ENCODE measurements at places on chromosomes 16 and 17.
A peak's percentile ranks its signal among the peaks of the same experiment; 100 is the strongest.

- DNase-seq, result no peak
These were observed 69.9 kb upstream of the NACA2 start for GRCh38 chr17:61660746-61661485.

DNA sequence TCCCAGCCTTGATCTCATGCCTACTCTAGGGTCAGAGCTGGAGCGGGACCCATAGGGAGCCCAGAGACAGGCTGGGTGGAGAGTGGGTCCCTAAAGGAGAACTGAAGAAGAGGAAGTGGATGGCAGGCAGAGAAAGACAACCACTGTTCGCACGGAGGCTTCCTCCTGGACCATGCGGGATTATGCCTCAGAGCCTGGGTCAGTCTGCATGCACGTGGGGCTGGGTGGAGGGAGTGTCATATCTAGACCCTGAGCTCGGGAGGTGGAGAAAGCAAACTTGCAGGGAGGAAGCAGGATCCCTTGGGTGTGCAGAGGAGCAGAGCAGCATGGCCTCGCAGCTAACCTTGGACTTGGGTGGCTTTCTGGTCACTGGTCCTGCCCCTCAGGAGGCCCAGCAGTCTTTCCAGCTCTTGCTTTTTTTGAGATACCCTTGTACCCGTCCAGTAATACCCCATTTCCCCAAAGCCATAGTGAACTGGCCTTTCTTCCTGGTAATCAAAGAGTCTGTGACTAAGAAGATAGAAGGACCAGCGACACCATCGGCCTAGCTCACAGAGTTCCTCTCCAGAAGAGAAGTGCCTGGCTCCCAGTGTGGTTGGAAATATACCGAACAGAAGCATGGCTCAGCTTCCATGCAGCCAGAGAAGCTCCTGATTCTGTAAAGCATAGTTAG is 344.2 kb downstream of the CPPED1 start:
- peak; percentile 12 for DNase-seq

GRCh38 chr17:73679476-73679875 is 35.2 kb upstream of the SDK2 start:
- DNase-seq, result no peak

DNA sequence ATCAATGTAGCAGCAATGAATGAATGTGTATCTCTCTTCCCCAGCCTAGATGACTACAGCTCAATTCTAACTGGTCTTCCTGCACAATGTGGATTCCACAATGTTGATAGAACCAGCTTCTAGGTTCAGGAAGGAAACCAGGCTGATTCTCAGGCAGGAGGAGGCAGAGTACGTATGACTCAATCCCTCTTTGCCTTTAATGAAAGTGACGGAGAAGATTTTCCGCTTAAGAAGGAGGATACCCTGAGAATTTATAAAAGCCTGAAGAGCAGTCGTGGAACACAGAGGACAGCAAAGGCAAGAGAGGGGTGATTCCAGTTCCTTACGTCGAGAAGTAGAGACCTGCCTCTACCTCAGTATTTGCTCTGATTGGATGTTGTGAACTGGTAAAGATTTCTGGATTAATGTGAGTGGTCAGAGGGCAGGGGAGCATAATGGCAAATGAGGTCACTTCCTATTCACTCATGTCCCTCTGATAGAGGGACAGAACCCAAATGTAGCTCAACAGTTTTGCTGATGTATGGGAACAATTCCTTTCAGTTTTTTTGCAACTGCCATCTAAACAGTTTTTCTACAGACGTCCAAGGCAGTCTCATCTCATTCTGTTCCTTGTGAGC is 15.0 kb upstream of the SLC16A11 start:
- DNase-seq, result no peak

DNA sequence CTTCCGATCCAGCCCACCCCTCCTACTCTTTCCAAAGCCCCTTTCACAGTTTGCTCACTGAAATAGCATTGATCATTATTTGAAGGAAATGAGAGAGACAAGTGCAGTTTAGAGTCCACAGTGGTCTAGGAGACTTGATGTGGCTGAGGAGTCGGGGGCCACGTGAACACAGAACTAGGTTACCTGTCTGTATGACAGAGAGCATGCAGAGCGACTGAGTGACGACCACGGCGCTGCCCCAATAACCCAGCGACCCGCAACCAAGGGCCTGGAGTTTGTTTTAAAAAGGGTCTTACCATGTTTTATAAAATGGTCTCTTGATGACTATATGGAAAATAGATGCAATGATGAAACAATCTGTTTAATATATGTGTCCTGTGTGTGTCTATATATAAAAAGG is 39.5 kb downstream of the NDEL1 start:
- DNase-seq, result no peak

DNA sequence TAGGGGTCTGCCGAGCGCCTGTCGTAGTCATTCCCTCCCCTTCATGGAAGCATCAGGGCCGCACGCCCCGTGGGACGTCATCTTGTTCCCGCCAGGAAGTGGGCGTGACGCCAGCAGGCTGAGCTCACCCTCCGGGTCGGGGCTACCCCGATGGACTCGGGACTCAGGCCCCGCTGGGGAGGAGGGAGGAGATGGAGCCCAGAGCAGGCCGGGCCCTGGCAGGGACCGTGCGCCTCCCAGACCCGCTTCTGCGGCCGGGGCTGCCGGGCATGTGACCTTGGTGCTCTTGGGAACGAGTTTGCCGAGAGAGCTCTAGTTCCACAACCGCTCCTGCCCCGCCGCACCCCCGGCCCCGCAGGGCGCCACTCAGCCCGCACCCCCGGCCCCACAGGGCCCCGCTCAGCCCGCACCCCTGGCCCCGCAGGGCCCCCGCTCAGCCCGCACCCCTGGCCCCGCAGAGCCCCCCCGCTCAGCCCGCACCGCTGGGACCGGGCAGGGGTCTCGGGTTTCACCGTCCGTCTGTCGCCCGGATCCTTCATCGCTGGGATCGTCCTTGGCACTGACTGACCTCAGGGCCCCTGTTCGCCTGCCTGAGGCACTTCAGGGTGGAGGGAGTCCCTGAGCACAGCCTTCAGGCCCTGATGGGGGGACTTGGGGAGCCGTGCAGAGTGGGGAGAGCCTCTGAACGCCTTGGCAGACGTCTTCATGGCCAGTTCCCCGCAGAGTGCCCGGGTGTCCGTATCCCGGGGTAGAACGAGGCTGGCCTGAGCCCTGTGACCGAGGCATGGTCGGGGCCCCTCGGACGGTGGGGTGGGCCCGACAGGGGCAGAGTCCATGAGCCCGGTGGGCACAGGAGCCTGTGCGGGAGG is 5.8 kb downstream of the CACNA1H start:
- DNase-seq, result no peak

- no peak for DNase-seq
These were observed 6.9 kb downstream of the PIMREG start for GRCh38 chr17:6450926-6451832.

- DNase-seq, result no peak
These were observed 30.2 kb downstream of the PLCD3 start for GRCh38 chr17:45101883-45102811.

DNA sequence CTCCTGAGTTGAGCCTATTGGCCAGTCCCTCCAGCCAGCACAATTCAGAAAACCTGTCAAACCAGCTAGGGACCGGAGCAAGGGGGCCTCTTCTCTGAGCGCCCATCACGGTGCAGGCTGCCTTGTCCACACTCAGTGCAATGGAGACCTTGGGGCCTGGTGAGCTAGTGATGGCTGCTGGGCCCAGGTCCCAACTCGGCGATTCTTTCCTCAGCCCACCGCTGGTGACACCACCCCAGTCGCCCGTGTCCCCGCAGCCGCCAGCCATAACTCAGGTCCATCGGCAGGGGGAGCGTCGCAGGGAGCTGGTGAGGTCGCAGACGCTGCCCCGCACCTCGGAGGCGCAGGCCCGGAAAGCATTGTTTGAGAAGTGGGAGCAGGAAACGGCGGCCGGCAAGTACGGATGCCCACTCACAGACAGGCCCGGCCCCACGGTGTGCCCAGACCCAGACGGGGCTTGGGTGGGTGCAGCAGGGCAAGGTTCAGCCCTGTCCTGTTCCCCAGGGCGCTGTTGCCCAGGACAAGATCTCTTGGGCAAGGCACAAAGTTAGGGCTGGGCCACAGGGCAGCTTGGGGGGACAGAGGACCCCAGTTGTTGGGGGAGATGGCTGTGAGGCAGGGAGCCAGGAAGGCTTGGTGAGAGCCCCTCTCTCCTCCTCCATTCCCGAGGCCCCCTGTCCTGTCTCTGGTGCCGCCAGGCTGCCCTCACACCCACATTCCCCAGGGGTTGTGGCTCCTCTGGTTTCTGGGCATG is 10.8 kb downstream of the SMTNL2 start:
- DNase-seq, result peak; percentile 55

GRCh38 chr17:37276475-37276874 is 99.3 kb upstream of the C17orf78 start:
- DNase-seq, result no peak

DNA sequence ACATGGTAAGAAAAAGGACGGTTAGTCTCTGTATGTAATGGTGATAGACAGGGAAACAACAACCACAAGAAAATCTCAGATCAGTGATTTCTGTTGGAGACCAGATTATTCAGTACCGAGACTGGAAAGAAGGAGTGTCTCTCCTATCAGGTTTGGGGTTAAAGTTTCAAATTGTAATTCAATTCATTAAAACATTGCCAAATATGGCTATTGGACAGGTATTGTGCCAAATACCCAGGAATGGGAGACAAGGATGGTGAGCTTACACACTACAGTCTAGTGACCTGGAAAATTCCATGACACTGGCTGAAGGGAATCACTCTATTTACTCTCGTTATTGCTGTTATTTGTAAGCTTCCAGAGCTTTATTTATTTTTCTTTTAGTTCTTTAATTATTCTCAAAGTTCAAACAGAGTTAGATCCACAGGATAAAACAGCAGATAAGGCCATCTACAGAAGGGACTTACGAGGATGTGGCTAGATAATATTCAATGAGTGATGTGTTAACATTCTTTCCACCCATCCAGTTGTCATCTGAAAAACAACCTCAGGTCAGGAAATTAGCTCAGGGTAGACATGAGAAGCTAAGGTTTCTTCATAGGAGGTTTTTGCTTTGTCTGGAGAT is 25.1 kb upstream of the MMD start:
- DNase-seq, result no peak

- DNase-seq, result no peak
These were observed 447.6 kb upstream of the PSMD7 start for GRCh38 chr16:73848993-73849392.

DNA sequence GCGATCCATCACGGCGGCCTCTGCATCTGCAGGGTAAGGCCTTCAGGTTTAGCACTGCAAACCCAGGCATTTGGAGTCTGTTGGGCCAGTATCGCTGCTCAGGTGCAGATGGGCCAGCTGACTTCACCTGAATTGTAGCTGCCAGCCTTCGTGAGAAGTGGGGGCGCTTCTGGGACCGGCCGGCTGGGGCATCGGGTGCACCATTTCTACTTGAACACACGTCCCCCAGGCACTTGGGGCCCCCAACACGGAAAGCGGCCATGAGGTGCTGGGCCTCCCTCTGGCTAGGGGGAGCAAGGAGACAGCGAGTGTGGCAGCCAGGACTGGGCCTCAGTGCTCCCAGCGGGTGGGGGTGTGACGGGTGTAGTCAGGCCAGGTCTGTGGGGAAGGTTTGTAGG is 767.6 kb downstream of the KCNJ18 start:
- DNase-seq, result no peak

- no peak for DNase-seq
These were observed 16.3 kb downstream of the TNRC6A start for GRCh38 chr16:24745791-24746190.

- no peak for DNase-seq
These were observed 18.7 kb downstream of the RHOT1 start for GRCh38 chr17:32161029-32161428.

DNA sequence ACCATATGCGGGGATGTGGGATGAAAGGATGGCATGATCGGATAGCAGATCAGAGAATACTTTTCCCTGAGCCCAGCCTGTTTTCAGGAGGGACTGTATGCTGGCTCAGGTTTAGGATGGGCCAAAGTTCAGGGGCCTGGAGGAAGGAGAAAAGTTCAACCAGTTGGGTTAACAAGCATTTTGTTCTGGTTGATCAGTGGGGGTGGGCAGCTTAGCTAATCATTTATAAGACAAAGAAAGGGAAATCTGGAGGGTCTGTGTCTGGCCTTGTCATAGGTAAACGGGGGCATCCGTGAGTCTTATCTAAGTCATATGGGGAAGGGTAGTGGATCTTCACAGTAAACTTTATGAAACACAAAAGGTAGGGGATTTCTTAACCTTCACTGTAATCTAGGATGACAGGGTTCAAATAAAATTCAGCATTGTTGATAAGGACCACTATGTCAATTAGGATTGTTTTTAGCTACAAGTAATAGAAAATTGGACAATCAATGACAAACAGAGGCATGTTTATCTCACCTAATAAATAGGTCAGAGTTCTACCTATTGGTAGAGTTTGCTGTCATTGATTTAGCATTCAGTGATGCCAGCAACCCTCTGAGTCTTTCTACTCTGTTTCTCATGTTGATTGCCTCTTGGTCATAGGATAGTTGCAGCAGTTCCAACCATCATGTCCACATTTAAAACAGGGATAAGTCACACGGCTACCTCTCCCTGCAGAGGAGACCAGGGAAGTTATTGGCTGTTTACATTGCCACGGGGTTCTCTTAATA is 11.4 kb downstream of the PCTP start:
- DNase-seq, result no peak

GRCh38 chr16:56369202-56369601 is 56.1 kb downstream of the AMFR start:
- DNase-seq, result no peak

DNA sequence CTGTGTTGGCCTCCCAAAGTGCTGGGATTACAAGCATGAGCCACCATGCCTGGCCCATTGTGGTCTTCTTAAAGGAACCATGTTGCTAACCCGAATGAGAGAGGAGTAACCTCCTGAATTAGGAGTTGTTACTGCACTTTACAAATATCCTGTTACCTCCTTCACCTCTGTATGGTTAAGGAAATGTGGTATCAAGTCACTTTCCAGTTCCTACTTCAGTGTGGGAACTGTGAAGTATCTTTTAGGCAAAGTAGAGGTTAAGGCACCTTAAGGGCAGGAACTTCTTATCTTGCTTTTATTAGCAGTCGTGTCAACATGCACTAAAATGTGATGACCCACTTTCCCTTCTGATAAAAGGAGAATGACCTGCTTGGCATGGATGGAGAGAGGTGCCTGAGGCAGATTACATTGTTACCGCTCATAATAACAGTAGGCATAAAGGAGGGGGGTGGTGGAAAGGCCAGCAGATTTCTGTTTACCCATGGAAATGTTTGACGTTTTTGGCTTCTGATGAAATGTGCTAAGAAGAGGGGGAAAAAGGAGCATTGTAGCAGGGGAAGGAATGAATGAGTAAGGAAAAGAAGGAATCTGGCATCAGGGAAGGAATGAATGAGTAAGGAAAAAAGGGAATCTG is 28.5 kb downstream of the FTO start:
- no peak for DNase-seq

- no peak for DNase-seq
These were observed 2.8 kb upstream of the IRX3 start for GRCh38 chr16:54289242-54289944.

DNA sequence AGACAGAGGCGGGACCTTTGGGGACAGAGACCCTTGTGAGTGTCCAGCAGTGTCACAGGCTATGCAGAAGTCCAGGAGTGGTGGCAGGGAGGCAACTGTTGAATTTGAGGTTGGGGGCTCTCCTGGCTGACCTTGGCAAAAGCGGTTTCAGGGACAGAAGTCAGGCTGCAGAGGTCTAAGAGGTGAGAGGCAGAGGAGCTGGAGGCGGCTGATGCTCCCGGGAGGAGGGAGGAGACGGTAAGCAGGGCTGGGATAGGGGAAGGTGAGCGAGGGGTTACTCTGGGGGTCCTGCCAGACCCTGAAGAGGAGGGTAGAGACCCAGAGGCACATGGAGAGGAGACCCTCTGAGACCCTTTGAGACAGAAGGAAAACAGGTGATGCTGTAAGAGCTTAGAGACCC is 5.2 kb downstream of the EPOP start:
- no peak for DNase-seq

All from CD4-positive, alpha-beta T cell treated with Interleukin-17A for 4 hours (primary cell).